Effector CD4-positive, alpha-beta T cell (primary cell): ENCODE measurements at places on chromosomes 7 and 10.

DNA sequence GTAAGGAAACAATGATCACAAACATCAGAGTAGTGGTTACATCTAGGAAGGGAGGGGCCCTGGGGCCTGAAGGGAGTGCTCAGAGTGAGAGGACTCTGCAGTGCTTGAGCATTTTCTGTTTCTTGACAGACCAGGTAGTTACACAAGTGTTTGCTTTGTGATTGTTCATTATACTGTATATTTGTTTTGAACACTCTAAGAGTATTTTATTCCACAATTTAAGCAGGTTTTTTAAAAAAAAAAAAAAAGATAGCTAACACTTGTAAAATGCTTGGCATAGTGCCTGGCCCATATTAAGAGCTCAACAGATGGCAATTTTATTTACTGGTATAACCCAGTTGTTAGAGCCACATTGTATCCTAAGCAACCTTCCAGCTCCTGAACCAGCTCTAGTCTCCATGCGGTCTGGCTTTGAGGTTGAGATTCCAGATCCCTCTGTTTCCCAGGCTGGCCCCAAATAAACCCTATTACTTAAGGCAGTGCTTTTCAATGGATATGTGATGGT is 20.1 kb upstream of the ATXN7L1 start:
- no peak for DNase-seq

- DNase-seq: no peak
Observed at GRCh38 chr10:86225103-86225782, 141.4 kb downstream of the GRID1 start.

GRCh38 chr10:102646610-102647442 is 2.5 kb downstream of the TRIM8 start:
- DNase-seq: peak; percentile 27

GRCh38 chr10:94193466-94193924 is 169.2 kb downstream of the NOC3L start:
- DNase-seq: no peak

DNA sequence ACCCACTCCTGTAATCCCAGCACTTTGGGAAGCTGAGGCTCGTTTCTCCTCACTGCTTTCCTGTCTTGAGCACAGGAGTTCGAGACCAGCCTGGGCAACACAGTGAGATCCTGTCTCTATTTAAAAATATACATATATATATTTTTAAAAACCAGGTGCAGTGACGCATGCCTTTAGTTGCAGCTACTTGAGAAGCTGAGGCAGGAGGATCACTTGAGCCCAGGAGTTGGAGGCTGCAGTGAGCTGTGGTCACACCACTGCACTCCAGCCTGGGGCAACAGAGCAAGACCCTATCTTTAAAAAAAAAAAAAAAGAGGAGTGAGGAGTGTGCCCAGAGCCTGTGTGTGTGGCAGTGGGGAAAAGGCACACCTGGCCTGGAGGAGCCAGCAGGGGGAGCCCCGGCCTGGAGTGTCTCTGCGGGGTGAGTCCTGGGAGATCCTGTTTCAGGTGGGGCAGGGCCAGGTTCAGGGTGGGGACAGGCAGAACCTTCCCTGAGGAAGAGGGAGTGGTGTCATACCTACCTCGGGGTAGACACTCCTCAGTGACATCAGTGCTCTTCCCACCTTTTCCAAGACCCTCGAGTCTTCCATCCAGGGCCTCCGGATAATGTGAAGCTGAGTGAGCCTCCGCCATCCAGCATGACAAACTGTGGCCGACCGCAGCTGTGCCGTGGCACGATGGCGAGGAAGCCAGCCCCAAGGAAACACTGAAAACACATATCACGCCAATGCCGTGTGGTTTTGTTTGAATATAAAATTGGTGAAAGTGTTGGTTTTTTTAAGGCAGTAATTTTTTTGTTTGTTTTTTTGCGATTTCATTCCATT is 9.0 kb upstream of the ARPC1B start:
- DNase-seq: peak; percentile 67

DNA sequence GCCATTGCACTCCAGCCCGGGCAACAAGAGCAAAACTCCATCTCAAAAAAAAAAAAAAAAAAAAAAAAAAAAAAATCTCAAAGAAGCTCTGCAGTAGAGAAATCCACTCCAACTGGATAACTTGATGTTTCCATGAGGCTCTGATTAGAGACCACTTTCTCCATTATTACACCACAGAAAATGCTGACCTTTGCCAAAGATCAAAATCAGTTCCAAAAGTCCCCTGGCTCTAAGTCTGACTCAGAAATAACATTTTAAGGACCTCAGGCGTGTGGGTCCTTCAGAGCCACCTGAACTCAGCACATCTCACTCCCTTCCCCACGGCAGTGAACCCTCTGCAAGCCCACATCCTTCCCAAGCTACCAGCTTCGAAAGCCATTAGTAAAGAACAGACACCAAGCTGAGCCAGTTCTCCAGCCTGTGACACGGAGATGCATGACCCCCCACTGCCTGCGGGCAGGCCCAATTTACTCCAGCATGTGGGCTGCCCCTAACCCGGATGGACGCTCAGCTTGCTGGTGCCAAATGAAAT is 13.8 kb upstream of the TMEM120A start:
- no peak for DNase-seq

- no peak for DNase-seq
Observed at GRCh38 chr7:129907122-129907736, 45.5 kb downstream of the UBE2H start.

DNA sequence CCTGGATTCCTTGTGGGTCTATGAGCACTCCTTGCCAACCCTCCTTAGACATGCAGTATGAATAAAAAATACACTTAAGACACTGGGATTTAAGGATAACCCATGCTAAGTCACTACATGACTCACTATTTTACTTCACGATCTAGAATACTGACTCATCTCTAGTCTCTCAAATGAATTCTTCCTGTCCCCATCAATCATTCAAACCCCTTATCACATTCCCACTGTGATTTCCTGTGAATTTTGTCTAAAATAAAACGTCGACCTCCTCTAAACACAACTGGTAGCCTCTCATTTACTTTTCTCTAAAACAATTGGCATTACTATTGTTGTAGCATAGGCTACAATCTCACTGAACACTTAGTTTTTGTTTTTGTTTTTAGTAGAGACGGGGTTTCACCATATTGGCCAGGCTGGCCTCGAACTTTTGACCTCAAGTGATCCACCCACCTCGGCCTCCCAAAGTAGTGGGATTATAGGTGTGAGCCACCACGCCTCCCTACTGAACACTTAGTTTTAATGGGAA is 3.9 kb upstream of the IQUB start:
- DNase-seq: no peak

DNA sequence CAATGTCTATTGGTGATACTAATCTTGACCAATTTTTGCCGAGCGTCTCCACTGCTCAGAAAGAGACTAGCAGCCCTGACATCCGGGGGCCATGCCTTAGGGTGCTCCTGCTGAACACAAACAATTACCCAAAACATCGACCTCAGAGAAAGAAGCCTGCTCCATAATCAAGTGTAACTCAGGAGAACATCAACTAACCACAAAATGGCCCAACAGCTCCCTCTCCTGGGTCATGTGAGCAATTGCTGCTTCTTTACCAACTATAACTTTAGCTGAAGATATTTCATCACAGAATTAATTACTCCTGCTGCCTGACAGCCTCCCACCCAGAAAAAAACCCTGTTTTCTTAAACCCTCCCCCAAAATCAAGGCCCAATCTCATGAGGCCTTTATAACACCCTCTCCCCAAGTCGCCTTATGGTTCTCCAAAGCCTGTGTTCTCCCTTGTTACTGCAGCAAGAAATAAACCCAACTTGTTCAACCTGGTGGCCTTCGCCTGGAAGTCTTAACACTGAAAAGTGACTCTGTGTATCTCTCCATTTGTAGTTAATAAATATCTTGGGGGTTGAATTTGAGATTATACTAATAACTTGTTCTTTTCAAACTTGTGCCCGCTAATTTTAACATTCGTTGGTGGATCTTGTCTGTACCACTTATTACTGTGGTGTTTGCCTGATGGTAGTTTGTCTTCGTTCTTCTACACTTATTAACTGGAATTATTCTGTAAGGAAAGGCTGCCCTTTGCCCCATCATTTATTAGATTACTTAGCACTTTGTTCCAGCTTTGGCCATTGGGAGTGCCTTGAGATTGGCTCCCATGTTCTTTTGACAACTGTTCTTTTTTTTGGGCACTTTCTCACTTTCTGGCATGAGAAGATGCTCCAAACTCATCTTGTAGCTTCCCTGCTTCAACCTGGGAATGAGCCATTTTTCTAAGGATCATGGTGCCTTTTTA is 21.2 kb upstream of the RAMP3 start:
- DNase-seq: peak; percentile 54

- DNase-seq: no peak
Observed at GRCh38 chr10:101651336-101651735, 43.6 kb downstream of the FBXW4 start.

GRCh38 chr10:2628705-2629104 is 438.6 kb upstream of the PFKP start:
- no peak for DNase-seq

DNA sequence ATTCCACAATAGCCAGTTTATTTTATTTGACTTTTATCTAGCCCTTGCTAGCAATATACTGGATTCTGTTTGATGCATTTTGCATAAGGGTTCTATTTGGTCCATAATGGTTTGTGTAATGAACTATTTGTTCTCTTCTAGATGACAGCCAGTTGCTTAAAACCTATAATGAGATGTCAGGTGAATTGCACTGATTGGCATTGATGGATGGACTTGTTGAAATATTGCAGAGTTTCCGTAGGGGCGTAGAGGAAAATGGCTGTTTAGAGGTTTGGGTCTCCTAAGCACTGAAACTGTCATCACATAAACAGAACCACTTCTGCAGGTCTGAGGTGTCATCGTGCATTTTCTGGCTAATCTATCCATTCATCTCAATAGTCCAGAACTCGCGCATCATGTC is 124.9 kb upstream of the HDAC9 start:
- DNase-seq: no peak

DNA sequence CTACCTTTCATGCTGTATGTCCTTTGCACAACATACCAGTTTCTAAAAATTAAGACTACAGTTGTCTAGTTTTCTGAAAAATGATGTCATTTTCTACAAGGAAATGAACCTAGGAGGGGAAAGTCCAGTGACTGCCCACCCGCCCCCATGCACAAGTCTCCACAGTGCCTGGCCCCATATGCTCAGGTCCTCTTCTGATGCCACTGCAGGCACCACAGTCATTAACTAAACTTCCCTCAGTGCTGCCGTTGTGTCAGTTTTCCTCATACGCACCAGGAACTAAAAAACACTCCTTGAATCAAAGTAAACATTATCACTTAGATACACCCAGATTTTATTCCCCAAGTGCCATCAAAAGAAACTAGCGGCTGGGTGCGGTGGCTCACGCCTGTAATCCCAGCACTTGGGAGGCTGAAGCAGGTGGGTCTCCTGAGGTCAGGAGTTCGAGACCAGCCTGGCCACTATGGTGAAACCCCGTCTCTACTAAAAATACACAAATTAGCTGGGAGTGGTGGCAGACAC is 6.9 kb upstream of the TNS3 start:
- no peak for DNase-seq

DNA sequence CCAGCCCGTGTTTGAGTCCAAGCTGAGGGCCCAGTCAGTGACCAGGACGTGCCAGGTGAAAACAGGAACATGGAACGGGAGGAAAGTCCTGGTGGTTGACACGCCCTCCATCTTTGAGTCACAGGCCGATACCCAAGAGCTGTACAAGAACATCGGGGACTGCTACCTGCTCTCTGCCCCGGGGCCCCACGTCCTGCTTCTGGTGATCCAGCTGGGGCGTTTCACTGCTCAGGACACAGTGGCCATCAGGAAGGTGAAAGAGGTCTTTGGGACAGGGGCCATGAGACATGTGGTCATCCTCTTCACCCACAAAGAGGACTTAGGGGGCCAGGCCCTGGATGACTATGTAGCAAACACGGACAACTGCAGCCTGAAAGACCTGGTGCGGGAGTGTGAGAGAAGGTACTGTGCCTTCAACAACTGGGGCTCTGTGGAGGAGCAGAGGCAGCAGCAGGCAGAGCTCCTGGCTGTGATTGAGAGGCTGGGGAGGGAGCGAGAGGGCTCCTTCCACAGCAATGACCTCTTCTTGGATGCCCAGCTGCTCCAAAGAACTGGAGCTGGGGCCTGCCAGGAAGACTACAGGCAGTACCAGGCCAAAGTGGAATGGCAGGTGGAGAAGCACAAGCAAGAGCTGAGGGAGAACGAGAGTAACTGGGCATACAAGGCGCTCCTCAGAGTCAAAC is 5.2 kb downstream of the GIMAP5 start:
- no peak for DNase-seq

GRCh38 chr10:84991301-84991700 is 662.9 kb downstream of the CCSER2 start:
- no peak for DNase-seq

GRCh38 chr7:24949884-24950283 is 30.1 kb downstream of the OSBPL3 start:
- DNase-seq: no peak

DNA sequence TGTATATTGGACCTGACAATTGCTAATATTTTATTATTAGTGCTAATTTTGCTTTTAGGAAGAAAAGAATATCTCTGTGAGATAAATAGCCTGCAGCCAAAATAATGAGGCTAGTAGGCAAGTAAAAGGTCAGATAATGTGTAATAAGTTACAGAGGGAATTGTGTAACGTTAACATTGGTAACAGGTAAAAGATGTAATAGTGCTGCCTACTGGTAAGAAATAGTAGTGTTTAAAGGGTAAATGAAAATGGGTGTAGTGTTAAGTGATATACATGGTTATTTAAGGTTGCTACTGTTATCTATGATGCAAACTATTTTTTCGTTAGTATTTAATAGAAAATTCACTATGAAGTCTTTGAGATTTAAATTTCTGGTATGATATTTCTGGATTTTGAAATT is 9.2 kb upstream of the FOXP2 start:
- no peak for DNase-seq

DNA sequence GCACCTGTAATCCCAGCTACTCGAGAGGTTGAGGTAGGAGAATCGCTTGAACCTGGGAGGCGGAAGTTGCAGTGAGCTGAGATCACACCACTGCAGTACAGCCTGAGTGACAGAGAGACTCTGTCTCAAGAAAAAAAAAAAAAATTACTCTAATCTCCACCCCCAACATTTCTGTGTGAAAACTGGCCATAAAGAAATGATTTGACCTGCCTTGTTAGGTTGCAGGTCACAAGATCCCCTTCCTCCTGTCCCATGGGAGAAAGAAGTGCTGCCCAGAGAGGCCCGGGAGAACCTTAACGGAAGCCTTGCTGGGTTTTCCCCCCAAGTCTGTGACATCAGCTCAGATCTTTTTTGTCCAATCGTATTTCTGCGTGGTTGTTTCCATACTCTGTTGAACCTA is 8.7 kb upstream of the CALHM1 start:
- no peak for DNase-seq

- DNase-seq: no peak
Observed at GRCh38 chr10:98299341-98299740, 31.3 kb upstream of the LOXL4 start.

DNA sequence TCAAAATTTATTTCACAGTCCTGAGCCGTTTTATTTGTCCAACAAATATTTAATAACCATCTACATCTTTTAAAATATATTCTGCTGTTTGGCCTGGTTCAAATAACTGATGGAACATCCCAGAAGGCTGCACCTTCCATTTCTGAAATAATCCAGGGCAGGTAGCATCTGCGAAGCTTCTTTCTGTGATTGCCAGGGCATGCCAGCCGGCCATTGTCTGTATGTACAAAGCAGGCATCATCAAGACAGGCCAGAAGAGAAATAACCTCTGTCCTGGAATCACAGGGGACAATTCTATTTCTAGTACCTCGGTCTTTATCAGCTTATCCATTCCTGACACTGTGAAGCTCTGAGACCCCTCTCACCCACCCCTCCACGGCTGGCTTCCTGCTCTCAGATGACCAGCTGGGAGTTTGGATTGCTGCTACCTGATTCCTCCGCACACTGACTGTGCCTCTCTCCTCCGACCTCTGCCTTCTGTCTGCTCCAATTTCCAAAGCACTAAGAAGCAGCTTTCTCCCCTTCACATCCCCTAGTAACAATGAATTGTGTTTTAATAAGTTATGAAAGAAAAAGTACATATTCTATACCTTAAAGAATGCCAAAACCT is 8.0 kb downstream of the DGKI start:
- no peak for DNase-seq
